ENCODE measurements at places on chromosomes 5 and 9.

DNA sequence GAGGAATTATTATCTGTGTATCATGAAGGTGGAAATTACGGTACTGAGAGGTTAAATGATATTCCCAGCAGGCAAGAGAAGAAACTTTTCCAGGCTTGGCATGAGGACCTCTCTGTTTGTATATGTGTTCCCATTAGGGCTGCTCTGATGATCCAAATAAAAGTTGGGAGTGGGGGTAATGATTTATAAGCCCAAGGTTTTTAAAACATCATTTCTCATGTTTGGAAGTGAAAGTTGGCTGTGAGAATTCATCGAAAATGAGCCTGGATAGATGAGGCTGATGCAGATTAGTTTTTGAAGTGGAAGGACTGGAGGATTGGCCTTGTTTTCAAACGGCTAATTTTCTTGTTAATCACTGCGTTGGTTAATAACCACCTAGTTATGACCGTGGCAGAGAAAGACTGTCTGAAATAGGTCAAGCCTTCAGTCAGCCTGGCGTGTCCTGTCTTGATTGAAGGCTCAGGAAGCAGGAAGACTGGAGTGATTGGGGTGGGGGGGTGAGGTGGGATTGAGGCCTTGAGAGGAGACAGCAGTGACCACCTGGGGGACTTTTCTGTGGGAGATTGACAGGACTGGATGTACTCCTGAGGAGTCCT, 391.0 kb upstream of the WWC1 start:
- no peak for DNase-seq

DNA sequence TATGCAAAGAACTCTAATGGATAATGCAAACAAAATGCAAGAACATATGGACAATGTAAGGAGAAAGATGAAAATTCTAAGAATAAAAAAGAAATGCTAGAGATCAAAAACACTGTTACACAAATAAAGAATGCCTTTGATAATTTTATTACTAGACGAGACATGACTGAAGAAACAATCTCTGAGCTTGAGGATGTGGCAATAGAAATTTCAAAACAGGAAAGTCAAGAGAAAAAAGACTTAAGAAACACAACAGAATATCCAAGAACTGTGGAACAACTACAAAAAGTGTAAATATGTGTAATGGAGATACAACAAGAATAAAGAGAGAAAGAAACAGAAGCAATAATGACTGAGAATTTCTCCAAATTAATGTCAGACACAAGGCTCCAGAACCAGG, 140.5 kb upstream of the ACOT12 start:
- DNase-seq: no peak

- no peak for DNase-seq
These were observed 44.4 kb upstream of the SNX2 start for GRCh38 chr5:122730456-122730855.

GRCh38 chr5:100165309-100165708, 369.9 kb upstream of the FAM174A start:
- no peak for DNase-seq

DNA sequence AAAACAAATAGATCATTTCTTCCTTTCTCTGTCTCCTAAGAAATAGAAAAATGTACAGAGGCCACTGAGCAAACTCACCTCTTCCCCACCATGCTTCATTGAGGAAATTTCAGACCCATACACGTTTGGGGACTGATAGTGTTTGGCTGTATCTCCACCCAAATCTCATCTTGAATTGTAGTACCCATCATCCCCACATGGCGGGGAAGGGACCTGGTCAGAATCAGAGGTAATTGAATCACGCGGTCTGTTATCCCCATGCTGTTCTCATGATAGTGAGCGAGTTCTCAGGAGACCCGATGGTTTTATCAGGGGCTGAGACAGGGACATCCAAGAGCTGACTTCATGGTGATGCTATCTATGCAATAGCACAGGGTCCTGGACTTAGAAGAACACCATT, 1655.8 kb downstream of the MAT2B start:
- no peak for DNase-seq

DNA sequence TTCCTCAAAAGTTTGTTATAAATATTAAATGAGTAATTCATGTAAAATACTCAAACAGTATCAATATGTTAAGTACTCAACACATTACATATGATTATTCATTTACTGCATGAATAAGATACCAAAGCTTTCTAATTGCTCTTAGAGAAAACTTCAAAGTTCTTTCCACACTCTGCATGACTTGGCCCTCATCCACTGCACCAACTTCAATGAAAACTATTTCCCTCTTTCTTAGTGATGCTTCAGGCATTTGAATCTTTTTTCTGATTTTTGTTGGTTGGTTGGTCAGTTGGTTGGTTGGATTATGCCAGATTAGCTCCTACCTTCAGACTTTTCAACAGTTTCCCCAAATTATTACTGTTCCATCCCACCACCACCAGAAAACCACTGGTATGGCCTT, 314.7 kb upstream of the RGMB start:
- no peak for DNase-seq

- no peak for DNase-seq
These were observed 166.0 kb upstream of the IRX2 start for GRCh38 chr5:2917524-2917923.

DNA sequence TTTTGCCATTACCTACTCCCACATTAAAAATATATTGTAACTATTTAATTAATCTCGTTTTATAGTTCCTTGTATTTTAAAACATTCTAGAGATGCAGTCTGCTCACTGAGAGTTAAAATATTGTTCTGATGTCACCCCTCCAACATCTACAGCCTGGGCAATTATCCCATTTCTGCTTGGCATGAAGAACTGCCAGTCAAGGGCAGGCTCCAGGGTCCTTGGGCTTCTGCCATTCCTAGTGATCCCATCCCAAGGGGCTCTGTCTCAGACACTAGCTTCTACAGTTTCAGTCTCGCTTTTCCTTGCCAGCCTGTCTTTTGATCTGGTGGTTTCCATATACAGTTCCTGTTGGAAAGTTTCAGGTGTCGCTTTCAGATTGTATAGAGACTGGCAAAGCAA, 287.2 kb downstream of the TMEM232 start:
- DNase-seq: no peak

DNA sequence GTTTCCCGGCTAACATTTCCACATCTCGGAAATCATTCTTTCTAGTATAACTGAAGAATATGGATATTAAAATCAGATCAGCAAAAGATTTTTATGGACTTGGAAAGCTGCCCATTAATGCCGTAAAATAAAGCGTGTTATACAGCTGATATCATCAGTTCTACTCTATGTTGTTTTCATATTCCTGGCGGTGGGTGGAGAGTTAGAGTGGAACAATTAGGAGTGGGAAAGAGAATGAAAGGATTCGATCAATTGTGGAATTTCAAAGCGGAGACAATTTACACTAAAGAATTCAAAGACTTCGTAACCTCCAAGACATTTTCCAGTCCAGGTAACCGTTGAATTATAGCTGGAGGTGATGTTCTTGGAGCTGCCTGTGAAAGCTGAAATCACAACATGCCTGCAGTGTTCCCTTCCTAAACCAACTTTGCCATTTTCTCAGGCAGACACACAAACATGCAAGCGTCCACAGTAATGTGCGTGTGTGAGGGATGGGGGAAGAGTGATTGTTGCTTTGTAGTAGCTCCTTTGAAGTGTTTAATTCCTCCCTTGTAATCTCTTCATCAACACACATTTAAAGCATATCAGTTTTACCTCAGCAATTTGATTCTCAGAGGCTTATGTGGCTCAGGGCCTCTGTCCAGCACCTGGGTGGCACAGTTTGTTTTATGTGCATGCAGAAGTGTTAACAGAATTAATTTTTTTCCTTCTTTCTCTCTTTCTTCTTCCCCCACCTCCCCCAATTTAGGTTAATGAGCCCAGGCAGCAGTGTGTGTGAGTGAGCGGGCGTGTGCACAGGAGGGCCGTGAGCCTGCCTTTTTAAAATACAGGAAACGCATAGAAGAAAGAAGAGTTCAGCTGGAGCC, 544.1 kb downstream of the RAB3C start:
- peak; percentile 32 for DNase-seq

DNA sequence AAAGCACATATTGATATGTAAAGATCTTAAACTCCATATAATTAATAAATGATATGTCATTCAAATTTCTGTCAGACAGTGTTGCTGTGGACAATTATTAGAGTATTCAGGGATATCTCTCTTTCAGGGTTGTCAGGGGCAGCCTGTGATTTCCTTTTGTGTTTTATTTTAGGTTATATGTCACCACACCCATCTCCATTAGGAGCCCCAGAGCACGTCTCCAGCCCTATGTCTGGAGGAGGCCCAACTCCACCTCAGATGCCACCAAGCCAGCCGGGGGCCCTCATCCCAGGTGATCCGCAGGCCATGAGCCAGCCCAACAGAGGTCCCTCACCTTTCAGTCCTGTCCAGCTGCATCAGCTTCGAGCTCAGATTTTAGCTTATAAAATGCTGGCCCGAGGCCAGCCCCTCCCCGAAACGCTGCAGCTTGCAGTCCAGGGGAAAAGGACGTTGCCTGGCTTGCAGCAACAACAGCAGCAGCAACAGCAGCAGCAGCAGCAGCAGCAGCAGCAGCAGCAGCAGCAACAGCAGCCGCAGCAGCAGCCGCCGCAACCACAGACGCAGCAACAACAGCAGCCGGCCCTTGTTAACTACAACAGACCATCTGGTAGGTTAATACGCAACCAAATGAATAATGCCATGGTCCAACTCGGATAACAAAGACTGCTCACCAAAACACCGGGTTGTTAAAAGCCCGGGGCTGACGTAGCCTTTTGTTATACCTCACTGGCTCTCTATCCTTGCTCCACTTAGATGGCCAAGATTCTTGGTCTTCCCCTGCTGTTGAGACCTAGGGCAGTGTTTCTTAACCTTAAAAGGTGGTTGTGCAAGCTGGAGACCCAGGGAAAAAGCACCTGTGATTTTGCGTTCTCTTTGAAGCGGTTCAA, 24.4 kb downstream of the SMARCA2 start:
- DNase-seq: no peak

GRCh38 chr9:92616655-92617111, 53.2 kb downstream of the IPPK start:
- no peak for DNase-seq

GRCh38 chr5:132497488-132497997, 7.0 kb upstream of the IRF1 start:
- peak; percentile 85 for DNase-seq

DNA sequence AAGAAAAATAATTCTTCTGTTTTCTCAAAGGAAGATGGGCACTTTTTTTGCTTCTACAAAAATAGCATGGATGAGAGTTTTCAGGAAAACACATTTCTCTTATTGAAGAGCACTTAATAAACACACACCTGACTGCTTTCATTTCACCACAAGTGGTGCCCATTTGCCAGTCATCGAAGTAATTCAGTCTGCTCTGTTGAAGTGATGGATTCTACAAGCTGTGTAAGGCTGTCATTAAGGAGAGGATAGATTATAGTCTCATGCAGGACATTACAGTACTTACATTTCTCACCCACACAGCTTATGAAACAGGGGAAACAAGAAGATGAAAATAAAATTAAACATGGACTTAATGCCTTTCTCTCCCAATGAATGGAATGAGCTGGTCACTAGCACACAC, 165.2 kb downstream of the NR2F1-AS1 start:
- no peak for DNase-seq

DNA sequence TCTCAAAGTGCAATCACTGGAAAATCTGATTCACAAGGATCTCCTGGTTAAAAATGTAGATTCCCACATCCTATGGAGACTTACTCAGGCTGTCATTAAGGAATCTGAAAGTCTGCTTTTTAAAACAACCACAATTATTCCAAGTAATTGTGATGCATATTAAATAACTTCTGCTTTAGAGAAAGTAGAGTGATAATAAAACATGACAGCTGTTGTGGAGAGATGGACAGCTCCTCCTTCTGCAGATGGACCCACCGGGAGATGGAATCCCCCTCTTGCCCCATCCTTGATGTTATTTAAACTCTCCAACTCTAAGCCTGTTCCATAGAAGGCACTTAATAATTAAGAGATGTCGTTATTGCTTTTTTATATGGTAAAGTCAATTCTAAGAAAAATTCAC, 802.2 kb downstream of the CDH12 start:
- no peak for DNase-seq

DNA sequence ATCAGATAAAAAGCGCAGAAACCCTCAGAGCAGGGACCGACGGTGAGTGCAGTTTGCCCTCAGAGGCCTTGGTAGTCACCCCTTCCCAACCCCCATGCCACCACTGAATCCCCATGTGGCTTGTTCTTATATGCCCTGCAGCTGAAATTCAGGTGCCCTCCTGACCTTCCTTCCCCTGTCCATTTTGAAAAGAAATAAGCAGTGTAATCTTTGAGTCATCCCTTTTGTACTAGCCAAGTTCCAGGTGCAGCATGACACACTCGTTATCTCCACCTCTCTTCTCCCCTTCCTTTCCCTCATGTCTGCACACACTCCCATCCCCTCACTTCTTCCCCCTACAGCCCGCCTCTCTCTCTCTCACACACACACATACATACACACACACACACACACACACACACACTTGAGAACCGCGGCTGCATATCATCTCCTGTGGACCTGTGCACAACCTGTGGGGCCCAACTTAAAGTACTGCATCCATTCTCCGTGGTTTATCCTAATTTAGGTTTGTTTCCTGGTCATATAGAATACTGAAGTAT, 53.1 kb downstream of the SYK start:
- no peak for DNase-seq

DNA sequence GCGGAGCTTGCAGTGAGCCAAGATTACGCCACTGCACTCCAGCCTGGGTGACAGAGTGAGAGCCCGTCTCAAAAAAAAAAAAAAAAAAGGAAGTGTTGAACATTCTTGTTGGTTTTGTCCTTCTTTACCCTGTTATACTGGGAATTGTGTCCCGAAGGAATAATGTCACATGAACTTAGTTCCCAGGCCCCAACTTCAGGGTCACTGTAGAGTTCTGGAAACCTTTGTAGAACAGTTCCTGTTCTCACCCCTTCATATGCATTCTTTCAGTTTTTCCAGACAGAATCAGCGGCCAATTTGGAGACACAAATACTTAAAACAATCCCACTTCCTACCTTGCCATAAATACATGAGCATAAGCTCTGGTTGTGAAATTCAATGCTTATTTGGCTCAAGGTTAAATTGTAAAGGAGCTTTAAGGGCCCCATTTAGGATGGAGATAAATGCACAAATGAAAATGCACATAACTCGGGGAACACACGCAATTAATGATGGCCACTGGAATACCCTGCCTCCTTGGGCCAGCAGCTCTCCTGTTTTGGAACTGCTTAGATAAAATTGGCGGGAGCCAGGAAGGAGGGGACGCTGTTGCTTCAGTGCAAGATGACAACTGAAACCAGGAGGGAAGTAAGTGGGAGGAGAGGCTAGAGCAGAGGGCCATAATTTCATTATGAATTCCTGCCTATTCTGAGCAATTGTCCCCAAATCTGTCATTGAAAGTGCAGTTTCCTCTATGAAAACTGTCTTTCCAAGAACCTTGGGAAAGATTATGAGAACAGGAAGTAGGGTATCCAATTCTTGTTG, 153.7 kb downstream of the FGF1 start:
- DNase-seq: no peak

DNA sequence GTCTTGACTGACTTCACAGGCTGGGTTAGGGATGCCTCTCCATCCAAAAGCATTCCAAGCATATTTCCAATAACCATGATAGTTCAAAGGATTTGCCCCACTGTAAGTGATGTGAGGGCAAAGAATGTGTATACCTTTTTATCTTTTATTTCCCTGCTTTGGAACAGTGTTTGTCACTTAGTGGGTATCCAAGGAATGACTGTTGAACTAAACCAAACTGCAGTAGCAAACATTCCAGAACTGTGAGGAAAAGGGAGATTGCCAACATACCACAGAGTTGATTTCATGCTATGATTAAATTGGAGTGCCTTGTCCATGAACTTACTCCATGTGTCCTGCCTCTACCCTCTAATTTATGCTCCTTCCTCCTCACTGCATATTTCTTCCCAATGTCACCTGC, 400.0 kb downstream of the KIAA0825 start:
- DNase-seq: no peak

GRCh38 chr5:31936683-31937082, 237.4 kb downstream of the GOLPH3 start:
- no peak for DNase-seq
